ENCODE measurements at places on chromosomes 3 and 15.

DNA sequence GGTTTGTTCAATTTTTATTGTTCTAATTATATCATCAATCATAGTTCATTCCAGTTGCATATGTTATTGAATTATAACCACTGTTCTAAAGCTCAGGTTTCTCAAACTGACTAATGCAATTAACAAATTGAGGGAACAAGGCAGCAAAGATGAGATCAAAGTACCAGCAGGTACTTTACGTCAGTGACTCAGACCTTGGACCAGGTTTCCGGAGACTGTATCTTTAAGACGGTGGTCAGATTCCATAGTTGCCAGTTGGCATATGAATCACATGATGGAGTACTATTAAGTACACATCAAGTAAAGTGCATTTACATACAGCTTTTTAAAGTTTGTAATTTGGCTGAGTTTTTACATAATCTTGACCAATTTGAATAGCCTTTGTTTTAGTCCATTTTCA, 583.6 kb upstream of the ROBO2 start:
- no peak for DNase-seq

DNA sequence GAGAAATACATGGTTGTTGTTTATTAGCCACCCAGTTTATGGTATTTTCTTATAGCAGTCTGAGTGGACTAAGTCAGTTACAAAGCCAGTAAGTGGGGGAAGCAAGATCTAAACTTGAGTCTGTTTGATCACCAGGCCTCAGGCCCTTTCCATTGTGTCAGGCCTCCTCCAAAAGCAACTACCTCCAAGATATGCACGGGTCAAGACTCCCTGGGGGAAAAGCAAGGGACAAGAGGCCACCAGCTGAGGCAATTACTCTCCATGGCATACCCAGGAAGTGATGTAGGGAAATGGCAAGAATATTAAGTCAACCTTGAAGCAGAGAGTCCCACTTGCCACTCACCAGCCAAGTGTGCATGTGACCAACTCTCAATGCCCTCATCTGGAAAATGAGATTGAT, 28.6 kb upstream of the SRGAP3 start:
- no peak for DNase-seq

DNA sequence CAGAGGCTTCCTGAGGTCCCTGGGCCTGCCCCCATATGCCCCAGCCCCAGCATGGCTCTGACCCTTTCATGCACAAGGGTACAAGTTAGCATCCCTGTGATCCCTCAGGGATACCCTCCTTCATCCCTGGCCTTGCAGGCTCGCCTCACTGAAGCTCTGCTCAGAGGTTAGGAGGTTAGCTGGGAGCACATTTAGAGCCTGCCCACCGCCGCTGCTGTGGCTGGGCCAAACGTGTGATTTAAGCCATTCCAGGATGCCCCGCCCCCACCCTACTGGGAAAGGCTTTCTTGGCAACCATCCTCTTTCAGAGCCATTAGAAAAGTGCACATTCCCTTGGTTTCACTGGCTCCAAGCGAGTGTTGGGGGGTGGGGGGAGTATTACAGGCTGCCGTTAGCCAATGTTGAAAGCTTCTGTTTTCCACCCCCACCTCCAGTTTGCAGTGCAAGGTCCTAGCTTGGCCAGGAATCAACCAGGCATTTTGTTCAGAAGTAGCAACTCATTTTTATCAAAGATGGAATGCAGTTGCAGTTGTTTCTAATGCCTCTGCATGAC, 6.3 kb upstream of the HES1 start:
- no peak for DNase-seq

GRCh38 chr15:63491116-63491827, 13.1 kb upstream of the USP3 start:
- DNase-seq, result no peak

- DNase-seq, result peak; percentile 55
Observed at GRCh38 chr15:49036650-49037545, 9.3 kb downstream of the SECISBP2L start.

DNA sequence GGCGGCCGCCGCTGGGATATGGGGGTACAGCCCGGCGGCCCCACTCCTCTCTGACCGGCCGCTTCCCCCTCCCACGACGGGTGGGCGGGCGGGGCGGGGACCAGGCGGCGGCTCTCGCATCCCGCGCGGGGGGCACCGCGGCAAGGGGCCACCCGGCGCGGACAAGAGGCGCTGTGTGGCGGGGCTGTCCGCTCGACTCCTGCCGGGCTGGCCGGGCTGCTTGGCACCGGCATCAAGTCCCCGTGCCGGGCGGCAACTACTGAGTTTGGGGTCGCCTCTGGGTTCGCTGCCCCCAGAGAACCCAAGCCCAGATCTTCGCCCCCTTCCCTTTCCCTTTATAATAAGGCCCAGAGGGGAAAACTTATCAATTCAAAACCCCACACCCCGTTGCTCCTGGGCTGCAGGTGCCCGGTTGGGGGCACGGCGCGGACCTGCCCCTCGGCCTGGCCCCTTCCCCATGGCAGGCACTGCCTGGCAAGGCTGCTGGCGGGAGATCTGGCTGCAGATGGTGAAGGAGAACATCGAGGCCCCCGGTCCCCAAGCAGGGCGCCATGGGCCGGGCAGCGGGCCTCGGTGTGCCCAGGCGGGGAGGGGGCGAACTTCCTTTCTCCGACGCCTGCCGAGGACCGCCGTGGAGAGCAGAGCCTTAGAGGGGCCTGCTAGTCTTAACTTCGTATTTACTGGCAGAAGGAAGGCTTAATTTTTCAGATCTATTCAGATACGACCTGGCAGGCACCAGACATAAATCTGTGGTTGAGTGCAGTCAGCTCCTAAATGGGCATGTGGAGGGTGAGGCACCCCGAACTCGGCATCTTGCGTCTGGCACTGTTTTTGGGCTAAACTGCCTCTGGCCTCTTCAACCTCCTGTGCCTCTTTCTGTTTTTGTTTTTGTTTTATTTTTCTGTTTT, 911 bp downstream of the APBA2 start:
- DNase-seq, result peak; percentile 52

- peak; percentile 67 for DNase-seq
Observed at GRCh38 chr3:160225176-160226025, at the start of gene C3orf80. Gene C3orf80 (plus strand): TSS chr3:160225422. CDS start chr3:160225636, 214 bp downstream.

- no peak for DNase-seq
Observed at GRCh38 chr3:53328746-53329145, 18.6 kb downstream of the DCP1A start.

GRCh38 chr3:51941463-51941797, 274 bp downstream of the RRP9 start:
- DNase-seq, result no peak

- no peak for DNase-seq
Observed at GRCh38 chr3:133401374-133402135, 1.7 kb downstream of the BFSP2 start.

GRCh38 chr3:122619040-122619439, 41.6 kb downstream of the PARP15 start:
- no peak for DNase-seq

DNA sequence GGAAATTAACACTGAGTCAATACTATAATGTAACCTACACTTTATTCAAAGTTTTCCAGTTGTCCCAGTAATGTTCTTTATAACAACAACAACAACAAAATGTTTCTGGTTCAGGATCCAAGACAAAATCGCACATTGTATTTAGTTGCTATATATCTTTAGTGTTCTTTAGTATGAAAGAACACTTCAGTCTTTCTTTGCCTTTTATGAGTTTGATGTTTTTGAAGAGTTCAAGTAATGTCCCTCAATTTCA, 7.6 kb upstream of the GRAMD1C start:
- no peak for DNase-seq

- DNase-seq, result peak; percentile 49
Observed at GRCh38 chr3:73520931-73521461, 103.7 kb downstream of the PDZRN3 start.

GRCh38 chr3:185629554-185630181, 43.6 kb downstream of the SENP2 start:
- peak; percentile 9 for DNase-seq

DNA sequence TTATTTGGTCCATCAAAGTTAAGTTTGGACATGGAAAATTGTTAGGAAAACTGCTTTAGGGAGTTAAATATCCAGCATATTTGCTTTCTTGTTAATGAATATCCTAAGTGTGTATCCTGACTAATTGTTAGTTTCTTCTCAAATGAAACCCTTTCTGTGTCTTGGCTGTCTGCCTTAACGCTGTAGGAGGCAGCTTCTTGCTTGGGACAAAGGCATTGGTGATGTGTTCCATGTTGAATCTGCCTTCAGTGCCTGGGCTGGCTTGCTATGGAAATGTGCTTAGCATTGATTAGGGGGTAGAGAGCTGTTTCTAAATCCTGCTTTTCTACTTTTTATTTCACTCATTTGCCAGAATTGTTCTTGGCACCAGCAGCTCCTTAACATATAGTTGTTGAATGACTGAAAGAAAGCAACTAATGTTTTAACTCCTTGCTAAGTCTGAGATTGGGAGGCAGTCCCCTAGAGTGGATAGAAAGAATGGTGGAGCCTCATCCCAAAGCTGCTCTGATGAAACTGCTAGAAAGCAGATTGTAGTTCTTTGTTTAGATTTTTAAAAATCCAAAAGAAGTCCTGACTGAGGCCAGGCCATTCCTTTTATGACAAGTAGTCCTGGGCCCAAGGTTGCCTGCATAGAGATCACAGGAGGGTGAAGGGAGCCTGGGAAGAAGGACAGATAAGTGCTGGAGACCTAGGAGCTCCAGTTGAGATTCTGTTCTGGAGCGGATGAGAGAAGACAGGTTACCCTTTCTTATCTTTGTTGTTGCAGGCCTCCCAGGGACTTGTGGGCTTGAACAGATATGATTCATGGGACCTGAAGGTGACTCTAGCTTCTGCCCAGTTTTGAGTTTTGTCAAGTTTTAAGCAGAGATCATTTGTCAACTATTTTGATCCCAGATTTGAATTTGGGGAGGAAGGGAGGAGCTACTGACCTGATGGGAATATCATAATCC, 39.3 kb downstream of the OXNAD1 start:
- DNase-seq, result no peak

DNA sequence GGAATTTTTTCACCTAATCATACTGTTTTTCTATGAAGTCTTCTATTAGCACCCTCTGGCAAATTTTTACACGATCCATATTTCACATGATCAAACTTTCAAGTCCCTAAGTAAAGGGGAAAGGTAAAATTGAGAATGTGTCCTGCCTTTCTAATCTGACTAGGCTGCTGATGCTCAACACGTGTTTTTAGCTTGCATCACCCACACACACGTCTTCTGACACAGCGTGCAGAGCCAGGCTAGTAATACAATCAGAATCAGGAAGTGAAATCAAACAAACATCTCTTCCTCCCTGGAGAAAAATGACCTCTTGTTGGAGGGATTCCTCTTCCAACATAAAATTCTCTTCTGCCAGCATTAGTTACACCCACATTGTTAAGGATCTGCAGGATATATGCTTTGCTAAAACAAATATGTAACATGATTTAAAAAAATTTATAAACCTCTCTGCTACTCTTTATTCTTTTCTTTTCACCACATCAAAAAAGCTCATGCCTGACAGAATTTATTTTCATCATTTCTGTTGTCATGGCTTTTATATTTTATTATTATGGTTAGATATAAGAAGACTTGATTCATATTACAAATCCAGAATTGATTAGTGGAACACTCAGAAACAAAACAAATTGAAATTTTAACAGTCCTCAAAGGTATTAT, 122.4 kb downstream of the RAP2B start:
- peak; percentile 93 for DNase-seq

DNA sequence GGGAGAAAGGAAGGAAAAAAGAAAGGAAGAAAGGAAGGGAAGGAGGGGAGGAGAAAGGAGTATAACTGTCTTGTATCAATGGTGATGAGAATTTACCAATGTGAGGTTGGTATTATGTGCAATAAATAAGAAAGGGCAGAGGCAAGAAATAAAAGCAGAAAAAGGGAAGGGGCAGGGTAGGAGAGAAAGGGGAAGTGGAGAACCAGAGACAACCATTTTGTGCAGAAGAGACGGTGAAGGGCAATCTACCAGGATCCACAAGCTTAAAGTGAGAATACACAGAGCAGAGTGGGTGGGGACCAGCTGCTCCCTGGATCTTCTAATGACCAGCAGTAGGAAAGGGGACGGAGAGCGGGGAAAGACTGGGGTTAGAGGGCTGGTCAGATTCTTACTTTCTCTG, 106.9 kb upstream of the SLCO2A1 start:
- no peak for DNase-seq

- peak; percentile 76 for DNase-seq
Observed at GRCh38 chr15:98671060-98672008, 23.0 kb downstream of the IGF1R start.

DNA sequence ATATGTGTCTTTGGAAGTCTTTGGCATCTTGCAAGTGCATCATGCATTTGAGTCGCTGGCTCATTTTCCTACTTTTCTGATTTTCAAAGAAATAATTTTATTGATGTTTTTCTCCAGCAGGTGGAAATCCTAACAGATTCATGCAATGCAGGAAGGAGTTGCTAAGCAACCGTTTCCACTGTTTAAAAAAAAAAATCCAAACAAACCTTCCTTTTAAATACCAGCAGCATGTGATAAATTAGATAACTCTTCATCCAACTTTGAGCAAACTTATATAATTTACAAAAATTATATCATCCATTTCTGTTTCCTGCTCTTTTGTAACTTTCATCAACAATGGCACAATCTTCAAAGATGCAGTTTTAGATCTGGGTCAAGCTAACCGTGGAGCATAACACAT, 364.1 kb downstream of the MFSD1 start:
- no peak for DNase-seq

- peak; percentile 0 for DNase-seq
Observed at GRCh38 chr3:85821130-85821756, 862.5 kb downstream of the CADM2 start.
